ENCODE measurements at places on chromosomes 7 and 10.

DNA sequence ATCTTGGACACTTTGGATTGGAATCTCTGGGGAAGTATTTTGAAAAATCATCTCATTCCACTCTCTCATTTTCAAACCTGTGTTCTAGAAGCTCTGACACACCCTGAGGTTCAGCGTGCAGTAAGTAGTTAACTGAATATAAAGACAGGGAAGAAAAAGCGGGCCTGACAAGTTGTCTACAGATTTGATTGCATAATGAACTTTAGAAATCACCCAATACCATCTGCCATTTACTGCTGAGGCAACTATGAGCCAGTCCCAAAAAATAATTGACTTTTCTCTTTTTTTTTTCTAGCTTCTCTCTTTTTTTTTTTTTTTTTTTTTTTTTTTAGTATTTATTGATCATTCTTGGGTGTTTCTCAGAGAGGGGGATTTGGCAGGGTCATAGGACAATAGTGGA, 29.5 kb downstream of the CDC123 start:
- DNase-seq: no peak

- no peak for DNase-seq
These were observed 87.0 kb downstream of the LARP4B start for GRCh38 chr10:844552-844951.

DNA sequence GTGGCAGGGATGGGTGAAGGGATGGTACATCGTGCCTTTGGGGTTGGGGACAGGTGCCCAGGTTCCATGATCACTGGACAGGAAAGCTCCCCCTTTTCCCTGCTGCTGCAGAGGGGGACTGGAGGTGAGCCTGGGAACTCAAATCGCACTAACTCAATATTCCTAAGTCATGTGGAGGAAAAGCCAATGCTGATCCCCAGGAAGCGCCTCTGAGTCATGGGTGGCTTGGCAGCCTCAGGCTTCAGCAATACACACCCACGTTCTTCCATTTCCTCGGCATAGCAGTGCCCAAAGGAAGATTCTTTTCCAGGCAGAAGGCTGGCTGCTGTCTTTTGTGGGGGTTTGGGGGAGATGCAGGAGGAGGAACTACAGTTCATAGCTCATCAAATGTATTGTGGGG, 165.8 kb downstream of the CCDC3 start:
- no peak for DNase-seq

DNA sequence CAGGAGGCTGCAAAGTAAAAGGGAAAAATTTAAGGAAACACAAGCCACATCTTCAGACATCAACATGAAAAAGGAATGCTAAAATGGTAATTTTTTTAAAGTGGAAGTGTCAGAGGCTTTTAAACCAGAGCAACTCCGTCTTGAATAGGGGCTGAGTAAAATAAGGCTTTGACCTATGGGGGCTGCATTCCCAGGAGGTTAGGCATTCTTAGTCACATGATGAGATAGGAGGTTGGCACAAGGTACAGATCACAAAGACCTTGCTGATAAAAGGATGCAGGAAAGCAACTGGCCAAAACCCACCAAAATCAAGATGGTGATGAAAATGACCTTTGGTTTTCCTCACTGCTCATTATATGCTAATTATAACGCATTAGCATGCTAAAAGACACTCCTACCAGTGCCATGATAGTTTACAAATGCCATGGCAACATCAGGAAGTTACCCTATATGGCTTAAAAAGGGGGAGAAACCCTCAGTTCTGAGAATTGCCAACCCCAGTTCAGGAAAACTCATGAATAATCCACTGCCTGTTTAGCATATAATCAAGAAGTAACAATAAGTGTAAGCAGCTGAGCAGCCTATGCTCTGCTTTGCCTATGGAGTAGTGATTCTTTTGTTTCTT, 128.3 kb downstream of the SKAP2 start:
- no peak for DNase-seq

DNA sequence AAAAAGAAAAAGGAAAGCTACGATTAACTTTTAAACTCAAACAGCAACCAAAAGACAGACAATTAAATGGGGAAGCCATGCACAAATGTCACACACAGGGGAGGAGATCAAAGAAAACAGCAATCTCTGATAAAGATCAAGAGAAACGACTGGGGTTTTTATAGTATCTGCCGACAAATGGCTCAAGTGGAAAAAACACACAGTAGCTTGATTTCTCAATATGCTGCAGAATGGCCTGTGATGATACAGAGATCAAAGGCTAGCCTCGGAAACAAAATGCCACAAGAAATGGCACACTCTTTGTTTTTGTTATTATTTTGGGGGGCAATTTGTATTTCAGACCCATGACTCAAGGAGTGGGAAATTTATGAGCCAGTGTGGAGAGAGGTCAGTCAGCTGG, 126.1 kb downstream of the TEX36 start:
- DNase-seq: no peak

DNA sequence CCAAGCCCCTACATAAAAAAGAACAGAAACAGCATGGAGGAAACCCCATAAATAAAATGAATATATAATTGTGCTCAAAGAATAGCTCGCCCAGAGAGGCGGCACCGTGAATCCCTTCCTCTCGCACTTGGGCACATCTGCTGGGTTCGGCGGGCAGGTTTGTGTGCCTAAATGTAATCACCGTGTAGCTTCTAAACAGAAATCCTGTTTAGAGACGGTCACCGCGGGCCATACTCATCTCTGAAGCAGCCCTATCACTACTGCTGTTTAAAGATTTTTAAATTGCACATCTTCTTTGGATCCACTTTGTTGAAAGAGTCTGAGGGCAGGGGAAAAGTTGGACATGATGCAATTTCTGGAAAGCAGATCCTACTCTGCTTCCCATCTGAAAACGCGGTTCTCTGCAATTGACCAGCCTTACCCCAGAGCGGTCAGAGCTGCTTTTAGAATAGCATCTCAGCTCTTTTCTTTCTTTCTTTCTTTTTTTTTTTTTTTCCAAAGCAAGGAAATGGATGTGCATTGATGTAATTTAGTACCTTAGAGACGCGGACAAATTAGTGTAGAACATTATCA, 6.4 kb downstream of the DRGX start:
- DNase-seq: no peak

DNA sequence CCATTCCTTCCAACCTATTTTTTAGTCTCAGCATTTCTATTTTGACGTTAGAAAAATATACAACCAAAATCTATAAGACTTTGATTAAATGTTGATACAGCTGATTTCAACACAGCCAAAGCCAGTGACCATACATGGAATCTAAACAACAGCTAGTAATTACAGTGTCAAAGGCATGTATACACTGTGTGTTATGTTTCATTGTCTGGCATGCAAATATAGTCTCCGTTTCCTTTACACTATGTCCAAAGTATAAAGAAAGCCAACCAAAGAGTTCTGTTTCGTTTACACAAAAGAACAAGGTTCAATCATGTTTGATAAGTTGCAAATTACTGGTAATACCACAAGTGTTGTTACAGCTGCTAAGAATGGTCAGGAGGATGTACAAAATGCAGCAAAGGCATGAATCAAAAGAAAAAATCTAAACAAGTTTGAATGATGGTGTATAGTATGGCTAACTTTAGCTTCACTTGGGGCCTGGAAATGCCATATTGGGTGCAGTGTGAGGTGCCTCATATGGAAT, 268.3 kb upstream of the FERD3L start:
- DNase-seq: no peak

All from nucleus accumbens (tissue), 56 donors.